ENCODE measurements at places on chromosomes 3 and 15.
A peak's percentile ranks its signal among the peaks of the same experiment; 100 is the strongest.

GRCh38 chr3:42009456-42009855, 47.6 kb upstream of the ULK4 start:
- no peak for DNase-seq

GRCh38 chr3:46463120-46463867, 1.4 kb downstream of the LTF start:
- DNase-seq: no peak

DNA sequence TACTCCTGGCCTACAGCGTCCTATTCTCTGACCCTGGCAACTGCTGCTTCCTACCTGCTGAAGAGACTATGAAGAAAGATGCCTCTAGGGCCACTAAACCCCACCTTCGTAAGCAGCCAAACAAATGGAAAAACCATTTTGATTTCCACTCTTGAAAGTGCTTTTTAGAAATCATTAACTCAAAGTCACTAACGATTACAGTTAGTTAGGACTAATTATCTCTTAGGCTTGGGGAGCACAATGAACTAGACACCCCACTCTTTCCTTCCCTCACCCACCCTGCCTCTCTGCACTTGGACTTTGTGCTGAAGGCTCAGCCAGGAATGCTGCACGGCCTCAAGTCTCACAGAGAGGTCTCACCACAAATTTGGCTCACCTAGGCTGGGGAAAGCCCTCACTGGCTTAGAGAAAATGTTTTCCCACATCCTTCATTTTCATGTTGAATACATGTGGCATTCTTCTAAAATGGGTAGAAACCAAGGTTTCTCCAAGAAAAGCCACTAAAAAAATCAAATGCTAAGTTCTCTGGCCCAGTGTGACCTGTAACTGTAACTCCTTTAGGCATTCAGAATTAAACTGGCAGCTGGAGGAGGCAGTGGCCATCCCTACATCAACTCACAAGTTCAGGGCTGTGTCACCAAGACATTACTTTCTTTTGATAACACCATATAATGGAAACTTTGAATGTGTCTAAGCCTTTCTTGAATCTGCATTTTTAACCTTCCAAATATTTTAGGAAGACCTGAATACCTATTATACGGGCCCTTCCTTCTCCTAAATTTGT, 47.1 kb downstream of the NPTN start:
- no peak for DNase-seq

DNA sequence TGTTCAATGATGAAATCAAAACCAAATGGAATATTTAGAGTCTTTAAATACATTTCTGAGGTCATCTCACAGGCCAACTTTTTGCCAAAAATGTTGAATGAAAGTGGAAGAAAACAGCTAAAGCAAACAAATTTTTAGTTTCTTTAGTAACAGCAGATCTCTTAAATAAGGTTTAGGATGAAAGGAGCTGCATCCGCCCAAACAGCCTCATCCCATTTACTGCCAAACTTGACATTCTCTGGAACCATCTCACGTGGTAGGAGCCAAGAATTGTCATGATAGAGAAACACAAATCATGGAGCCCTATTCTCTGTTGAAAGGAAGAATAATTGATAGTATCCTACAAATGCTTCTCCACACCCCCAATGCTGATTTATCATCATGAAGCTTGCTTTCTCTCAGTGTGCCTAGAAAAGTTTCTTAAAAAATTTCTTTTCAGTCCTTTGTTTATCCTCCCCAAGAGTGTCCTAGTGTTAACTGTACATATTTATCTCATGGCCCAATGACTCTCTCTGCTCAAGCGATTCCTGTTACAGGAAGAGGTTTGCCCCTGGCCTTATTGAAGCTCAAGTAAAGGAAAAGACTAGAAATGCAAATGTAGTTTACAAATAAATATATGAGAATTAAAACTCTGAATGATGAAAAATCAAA, 23.4 kb downstream of the SLC9A9 start:
- DNase-seq: no peak

DNA sequence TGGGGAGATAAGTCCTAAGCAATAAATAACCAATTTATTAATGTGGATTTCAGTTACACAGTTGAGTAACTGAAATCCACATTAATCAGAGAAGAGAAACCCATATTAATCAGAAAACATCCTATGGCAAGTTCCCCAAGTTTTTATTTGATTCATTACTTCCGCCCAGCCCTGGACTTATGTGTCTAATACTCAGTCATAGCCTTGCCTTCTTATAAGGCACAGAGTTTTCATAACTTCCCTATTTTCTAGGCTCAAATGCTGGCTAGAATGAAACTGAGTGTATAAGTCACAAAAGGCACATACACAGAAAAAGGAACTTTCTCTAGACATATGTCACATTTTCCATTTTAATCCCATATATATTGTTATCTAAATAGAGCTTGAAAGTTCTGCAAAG, 28.8 kb downstream of the CD47 start:
- DNase-seq: no peak

DNA sequence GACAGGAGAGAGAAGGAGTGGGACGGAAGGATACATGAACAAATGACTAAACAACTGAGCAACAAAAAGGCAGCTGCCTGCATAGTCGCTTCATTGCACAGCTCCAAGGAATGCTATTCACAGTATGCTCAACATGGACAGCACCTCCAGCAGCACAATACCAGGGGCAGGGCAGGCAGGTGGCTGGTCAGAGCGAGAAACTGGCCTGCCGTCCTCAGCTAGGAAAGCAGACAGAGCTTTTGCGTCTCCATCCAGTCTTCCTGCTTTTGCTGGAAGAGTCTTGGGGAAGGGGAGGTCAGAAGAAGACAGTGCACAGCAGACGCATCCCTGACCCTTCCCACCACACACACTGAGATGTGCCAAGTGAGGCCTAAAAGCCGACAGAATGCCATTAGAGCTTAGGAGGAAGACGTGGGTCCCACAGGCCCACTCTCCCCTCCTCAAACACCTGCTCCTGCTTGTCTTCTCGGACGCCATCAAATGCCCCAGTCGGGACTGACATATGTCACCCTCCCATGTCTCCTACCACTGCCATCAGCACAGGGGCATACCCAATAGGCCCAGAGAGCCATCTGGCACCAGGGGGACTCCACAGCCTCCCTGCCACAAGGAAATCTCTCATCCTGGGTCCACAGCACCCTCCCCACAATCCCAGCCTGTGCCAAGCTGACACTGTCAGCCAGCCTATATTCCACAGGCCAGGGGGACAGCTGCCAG, 3.9 kb downstream of the RAB6B start:
- DNase-seq: no peak

- peak; percentile 33 for DNase-seq
Observed at GRCh38 chr15:37764733-37765191, 169.7 kb upstream of the TMCO5A start.

DNA sequence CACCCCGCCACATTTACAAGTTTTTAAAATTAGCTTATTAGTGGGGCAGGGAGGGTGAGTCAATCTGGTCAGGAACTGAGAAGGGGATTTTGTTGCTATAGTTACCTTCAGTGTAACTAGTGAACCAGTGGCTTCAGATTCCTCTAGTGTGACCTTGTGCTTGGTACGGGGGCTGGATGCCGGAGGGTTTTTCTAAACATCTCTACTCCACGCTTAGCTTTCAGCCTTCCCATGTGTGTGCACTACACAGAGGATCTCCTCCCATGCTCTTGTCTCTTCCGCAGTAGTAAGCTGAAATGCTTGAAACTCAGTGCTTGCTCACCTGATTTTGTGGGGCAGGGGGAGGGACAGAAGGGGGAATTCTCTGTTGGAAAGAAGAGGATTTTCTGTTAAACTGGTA, 67.9 kb upstream of the AKAP13 start:
- DNase-seq: peak; percentile 9

DNA sequence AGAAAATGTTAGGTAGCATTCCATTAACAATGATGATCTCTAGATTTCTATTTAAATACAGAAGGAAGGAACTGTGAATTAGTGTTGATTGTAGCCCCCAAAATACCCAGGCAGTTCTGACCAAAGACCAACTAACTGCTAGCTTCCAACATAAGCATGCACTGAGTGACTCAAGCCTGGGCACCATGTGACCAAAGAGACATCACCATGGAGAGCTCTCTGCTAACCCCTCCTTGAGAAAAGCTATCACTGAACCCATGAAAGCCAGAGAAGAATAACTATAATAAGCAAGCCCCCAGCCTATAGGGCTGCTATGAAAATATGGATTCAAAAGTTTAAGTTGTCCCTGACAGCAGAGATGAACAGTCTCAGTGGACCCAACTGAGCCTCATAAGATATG, 310.2 kb downstream of the ULK4 start:
- no peak for DNase-seq

- no peak for DNase-seq
Observed at GRCh38 chr3:71497971-71498444, 85.5 kb downstream of the FOXP1 start.

DNA sequence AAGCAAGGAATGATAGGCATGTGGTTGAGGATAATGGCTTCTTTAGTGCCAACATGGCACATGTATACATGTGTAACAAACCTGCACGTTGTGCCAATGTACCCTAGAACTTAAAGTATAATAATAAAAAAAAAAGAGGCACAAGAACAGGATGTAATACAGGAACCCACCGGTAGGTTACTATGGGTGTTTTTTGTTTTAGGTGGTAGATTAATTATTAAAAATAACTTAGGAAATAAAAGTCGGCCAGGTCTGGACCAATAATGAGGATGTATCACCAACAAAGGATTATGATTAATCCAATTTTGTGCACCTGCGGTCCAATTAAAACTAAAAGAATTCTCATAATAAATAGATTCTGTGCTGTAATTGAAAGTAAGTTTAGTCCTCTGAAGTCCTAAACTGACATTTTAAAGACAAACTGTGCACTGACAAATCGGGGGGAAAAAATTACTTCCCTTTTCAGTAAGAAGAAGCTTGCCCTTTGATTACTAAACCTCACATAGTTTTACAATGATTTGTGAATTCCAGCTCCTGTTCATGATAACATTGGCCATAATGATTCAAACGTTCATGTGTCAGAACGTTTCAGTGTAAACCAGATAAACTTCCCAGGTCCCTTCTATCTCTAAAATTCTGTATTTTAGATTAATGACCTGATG, 62.2 kb downstream of the CASR start:
- no peak for DNase-seq

GRCh38 chr3:177729956-177730681, 532.8 kb upstream of the TBL1XR1 start:
- DNase-seq: no peak

DNA sequence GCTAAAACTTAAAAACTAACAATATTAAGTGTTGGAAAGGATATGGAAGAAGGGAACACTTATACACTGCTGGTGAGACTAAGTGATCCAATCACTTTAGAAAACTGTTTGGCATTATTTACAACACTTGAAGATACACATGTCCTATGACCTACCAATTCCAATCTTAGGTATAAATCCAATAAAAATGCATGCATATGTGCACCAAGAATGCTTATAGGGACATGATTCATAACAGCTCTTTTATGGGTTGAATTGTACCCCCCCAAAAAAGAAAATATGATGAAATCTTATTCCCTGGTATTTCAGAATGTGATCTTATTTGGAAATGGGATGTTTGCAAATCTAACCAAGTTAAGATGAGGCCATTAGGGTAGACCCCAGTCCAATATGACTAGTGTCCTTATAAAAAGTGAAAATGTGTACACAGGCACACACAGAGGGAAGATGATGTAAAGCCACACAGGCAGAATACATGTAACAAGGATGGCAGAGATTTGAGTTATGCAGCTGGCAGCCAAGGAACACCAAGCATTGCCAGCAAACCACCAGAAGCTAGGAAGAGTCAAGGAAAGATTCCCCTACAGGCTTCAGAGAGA, 15.3 kb downstream of the CCR8 start:
- no peak for DNase-seq

DNA sequence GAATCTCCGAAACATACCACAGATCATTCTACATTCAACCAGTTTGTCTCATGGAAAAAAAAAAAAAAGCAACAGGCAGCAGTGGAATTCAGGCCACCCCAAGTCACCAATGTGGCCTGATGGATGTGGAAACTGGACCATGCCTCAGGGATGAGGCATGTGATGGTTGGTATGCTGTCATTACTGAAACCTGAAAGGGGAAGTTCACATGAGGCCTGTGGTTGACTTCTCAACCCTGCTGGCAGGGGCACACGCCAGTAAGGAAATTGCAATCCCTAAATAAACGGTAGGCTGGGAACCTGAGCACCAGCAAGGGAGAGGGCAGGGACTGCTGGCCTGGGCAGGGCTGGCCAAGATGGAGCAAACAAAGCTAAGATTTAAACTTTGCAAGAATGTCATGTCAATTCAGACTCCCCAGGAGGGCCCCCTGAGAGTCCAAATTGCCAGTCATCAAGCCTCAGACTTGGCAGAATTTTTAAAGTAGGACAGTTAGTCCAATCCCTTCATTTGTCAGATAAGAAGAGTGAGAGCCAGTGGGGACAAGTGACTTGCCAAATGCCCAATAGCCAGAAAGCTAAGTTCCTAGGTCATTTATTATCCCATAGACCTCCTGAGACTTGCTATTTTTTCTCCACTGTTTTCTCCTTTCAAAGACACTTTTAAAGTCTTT, 310.4 kb downstream of the ERC2 start:
- DNase-seq: no peak

GRCh38 chr3:64187065-64187959, 38.0 kb downstream of the PRICKLE2 start:
- DNase-seq: no peak

- no peak for DNase-seq
Observed at GRCh38 chr3:194374935-194375334, 5.4 kb upstream of the LRRC15 start.

GRCh38 chr15:31360158-31360561, 33.5 kb downstream of the KLF13 start:
- no peak for DNase-seq

All from CD4-positive, alpha-beta T cell treated with Interleukin-21 for 1 hour (primary cell).